Inflammatory macrophage treated with lipopolysaccharide for 1 hour (primary cell): ENCODE measurements at places on chromosomes 4 and X.

DNA sequence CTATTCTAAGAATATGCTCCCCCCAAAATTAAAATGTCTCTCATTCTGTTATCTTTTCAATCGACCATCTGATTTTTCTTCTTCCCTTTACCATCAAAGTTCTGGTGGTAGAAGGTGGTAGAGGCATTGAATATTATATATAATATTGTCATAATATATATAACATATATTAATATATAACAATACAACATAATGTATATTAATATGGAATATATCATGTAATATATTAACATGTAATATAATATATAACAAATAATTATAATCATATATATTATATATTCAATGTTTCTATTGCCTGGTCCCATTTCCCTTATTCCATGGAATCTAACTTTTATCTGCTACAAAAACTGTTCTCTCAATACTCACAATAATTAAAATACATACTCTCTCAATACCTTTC, 40.6 kb downstream of the STPG2 start:
- no peak for DNase-seq

DNA sequence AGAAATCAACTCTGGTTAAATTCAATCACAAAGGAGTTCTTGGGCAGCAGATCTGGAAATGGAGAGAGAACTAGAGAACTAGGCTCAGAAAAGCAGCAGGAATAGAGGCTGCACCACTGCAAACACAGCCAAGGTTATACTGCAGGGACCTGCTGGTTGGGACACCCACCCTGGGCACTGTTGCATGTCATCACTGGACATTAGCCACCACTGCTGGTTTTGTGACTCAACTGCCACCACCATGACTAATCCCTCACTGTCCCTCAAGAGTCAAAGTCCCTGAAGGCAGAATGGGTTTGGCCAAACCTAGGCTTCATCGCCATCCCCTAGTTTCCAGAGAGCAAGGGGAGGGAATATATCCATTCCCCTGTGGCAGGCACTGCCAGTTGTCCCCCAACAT, 38.1 kb upstream of the IRAK1 start:
- peak; percentile 36 for DNase-seq

DNA sequence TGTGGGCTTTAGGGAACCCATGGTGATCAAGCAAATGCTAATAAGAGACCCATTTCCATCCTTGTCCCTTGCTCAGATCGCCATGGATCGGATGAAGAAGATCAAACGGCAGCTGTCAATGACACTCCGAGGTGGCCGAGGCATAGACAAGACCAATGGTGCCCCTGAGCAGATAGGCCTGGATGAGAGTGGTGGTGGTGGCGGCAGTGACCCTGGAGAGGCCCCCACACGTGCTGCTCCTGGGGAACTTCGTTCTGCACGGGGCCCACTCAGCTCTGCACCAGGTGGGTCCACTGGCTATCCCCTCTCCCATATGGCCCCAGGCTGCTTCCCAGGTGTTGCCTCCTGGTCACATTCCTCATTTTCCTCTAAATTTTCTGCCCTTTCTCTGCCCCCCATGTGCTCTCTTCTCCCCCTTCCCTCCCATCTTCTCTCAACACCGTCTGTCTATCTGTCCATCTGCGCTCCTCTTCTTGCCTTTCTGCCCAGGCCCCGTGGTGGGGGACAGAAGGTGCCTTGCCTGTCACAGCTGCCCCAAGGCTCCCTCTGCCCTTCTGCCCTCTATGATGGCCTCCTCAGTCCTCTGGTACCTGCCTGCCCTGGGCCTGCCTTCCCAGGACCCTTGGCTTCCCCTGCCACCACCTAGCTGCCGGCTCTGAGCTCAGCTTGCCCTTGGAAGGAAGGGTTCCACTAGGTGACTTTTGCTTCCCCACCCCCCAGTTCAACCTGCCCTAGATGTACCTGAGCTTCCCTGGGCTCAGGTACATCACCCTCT, 5.2 kb downstream of the CDK16 start:
- no peak for DNase-seq

DNA sequence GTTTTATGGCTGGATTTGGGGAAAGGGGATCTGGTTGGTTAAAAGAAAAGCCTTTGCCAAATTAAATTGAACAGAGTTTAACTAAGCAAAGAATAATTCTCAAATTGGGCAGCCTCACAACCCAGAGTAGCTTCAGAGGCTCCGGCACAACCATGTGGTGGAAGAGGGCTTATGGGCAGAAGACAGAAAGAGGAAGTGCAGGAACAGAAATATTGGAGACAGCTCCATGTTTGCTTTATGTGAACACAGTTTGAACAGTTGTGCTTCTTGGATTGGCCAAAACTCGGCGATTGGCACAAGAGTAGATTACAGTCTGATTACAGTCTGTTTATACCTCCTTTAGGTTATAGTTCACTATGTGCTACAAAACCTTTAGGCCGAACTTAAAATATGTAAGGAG, 562.7 kb downstream of the TRIML1 start:
- DNase-seq: no peak

DNA sequence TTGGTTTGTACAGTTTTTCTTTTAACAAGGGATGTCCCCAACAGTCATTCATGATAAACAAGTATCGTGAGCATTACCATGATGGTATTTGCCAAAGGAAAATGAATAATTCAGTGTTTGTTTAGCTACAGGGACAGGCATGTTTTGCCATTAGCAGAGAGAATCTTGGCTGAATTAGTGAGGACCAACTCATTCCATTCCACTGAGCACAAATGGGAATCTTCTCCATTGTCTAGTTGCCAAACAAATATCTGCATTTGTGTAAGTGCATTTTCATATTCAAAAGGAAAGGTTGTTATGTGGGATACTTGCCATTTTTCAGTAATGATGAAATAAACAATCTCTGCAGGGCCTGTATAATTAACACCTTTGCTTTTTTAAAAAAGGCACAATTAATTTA, 1762.6 kb downstream of the RPA4 start:
- no peak for DNase-seq

GRCh38 chr4:74444891-74445642, at the start of gene AREG:
Gene AREG, plus strand, starts transcription at chr4:74445136. Its CDS starts 210 bp downstream, at chr4:74445346.
- DNase-seq: peak; percentile 76

DNA sequence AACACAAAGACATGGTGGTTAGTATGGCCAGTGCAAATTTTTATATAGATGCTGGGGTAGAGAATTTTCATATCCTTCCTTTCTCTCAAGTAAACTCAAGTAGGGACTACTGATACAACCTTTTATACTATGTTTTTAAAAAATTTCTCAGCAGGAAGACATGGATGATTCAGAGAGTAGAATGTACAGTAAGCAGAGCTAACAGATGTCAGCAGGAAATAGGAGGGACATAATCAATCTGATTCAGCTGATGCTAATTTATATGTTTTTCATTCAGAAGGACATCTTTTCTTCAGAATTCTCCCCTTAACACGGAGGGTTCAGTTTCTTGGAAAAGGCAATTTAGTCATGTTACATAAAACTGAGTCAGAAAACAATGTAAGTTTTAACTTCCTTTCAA, 95.4 kb downstream of the GRIA2 start:
- no peak for DNase-seq

DNA sequence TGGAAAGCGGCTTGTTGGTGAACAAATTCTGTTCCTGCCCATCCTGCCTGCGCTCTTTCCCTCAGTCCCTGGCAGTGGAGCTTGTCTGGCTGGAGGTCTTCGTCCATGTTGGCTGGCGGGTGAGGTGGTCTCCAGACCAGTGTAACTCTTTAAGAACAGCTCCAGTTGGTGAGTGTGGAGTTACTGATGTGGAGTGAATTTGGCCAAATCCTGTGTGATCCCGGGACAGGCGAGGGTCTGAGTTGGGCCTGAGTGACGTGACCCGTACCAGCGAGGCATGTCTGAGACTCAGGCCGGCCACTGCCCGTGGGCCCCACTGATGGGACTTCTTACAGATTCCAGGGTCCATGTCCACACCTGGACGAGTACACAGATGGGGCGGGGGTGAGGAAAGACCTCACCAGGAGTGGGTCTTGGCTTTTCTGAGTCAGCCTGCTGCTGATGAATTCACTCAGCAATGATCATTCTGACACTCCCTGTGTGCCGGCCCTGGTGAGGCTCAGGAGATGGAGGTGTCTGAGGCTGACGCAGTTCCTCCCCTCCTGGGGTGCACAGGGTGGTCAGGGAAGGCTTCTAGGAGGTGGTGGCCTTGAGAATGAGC, 45.5 kb downstream of the PSAPL1 start:
- no peak for DNase-seq

DNA sequence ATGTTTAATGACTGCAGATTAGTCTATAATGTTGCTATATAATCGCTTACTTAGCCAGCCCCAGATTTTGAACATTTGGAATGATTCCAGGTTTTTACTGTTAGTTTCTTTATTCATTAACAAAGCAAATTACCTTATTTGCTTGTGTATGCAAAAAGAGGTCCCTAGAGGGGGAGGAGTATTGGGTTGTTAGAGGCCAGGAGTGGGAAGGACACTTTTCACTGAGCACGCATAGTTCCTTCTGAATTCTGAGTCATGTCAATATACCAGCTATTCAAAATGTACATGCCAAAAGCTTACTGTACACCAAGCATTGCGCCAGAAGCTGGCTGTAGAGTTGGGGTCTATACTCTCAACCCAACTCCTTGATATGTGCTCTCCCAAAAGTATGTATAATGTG, 5.1 kb upstream of the DGAT2L6 start:
- DNase-seq: no peak

GRCh38 chr4:90030953-90031352, 96.2 kb upstream of the CCSER1 start:
- DNase-seq: no peak

GRCh38 chrX:113545040-113545439, 704.4 kb upstream of the AMOT start:
- no peak for DNase-seq

DNA sequence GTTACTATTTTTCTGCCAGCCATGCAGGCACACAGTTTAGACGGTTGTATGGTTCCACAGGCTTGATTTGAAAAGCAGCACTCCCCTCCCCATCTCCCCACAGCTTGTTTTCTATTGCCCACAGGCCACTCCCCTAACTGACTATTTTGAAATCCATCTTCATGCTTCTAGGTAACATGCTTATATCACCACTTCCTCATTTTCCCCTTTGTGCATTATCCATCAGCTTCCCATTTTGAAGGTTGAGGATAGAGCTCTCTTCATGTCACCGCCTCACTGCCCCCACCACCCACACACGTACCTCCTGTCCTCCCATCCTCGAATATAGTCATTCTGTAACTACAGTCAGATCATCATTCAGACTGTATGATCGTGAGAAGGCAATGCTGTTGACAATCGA, 224.7 kb downstream of the MID1 start:
- DNase-seq: no peak

DNA sequence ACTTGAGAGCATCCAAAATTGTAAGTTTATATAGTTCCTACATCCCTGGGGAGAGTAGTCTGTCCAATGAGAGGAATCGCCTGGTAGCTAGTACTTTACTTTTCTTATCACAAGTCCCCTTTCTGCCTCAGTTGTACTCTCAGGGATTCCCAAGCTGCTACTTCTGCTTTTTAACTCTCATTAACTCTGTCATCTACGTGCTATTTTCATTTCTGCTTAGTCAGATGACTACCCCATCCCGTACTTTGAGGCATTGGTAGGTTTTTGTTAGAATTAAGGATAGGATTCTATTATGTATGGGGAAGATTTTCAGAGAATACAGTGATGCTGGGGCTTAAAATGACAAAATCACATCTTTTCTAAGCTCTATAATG, 24.7 kb downstream of the RBPJ start:
- DNase-seq: no peak

DNA sequence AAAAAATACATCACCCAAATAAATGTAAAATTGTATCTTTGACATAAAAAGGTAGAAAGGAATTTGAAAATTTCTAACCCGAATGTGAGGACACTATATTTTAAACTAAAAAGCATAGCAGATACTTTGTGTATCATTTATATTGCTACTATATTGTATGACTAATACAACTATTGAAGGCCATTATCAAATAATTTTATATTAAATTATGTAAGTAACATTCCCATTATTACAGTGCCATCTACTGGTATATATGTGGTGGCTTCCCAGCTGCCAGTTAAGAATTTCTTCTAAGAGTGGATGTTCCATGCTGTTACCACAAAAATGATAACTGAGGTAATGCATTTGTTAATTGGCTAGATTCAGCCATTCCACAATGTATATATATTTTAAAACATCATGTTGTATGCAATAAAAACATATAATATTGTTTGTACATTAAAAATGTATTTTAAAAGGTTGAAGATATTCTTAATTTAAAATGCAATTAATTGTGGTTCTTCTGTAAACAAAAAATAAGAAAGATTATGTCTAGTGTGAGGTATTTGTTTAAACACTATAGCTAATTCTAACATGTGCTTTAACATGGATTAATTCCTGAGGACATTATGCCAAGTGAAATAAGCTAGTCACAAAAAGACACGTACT, 65.3 kb downstream of the EGF start:
- peak; percentile 35 for DNase-seq

DNA sequence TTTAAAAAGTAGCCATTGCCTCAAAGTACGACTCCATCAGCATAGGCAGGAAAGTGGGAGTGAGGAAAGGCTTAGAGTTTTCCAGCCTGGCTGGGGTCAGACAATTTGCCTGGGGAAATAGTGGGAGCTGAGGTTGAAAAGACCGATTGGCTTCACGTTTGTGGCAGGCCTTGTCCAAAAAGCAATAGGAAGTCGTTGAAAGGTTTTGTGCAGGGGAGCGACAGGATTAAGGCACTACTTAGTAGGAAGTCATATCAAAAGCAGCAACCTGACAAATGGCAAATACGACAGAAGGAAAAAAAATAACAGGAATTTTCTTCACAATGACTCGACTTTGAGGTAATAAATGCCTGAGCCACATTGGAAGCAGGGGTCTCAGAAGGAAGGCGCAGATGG, 691 bp upstream of the EREG start:
- DNase-seq: no peak

- DNase-seq: no peak
Measured at GRCh38 chr4:82606622-82607021, 44.8 kb upstream of the TMEM150C start.

DNA sequence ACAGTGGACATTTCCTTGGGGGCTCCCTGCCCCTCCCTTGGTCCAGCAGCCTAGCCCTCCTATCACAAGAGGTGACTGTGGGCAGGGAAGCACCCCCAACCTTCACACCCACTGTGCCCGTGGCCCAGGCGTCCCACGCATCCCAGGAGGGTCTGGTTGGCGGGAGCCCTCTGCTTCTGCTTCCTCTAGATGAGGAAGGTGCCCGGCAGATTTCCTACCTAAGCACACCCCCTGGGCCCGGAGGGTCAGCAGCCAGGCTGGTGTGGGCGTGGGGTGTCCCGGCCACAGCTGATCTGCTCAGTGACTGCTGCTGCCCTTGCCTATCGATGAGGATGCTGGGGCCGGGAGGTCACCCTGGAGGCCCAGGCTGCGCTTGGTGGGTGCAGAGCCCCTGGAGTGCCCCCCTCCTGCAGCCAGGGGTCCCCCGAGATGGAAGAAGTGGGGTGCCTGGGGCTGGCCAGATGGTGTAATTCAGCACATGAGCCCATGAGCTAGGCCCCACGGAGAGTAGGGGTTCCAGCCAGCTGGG, 12.2 kb downstream of the SH3BP2 start:
- DNase-seq: no peak

- no peak for DNase-seq
Measured at GRCh38 chr4:77393996-77394395, 211.6 kb upstream of the CXCL13 start.

DNA sequence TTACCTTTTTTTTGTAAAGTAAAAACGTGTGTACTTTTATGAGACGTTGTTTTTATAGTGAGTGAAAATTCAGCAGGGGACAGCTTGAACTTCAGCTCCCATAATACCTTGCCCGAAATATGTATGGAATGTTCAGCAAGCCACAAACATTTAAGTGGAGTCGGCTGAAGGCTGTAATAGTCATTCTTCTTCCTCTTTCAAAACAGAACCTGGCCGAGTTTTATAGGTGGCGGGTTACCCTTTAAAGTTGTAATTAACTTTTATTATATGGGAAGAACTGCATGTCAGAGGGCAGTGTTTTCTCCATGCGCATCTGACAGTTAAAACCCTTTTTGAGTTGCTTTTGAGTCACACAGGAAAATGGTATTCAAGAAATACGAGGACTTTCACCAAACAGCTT, 50.7 kb downstream of the CLDN34 start:
- no peak for DNase-seq
